HS-27A (cell line): ENCODE measurements at places on chromosomes 1 and 21.

DNA sequence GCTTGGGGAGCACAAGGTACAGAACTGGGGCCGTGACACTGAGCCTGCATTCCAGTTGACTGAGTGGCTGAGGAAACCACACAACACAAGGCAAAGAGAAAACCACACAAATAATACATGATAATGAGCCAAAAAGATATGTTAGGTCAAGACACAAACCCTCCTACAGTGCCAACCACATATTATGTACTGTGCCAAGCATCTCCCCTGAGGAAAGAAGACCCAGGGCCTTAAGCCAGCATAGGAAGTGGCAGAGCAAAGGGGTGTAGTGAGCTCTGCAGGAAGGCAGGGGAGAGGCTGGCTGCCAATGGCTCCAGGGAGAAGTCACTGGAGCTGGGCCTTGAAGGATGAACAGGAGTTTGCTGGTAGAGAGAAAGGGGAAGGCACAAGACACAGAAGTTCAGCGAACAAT is 28.2 kb downstream of the CTNNBIP1 start:
- DNase-seq, result peak; percentile 83

DNA sequence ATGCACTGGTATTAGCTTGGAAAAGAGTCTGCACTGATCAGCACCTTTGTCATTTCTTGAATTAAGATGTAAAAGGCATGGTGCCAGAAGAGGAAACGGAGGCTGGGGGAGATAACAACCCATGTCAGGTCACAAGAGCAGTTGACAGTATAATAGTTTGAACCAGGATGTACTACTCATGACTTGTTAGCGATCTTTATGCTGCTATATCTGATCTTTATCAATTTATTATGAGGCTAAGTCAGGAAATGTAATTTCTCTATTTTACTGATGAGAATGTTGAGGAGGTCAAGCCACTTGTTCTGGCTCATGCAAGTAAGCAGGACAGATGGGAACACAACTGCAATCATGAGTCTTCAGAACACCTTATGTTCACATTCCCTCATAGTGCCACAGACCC is 41.4 kb downstream of the RGS5 start:
- no peak for DNase-seq

- no peak for DNase-seq
Measured at GRCh38 chr1:49240709-49241221, 464.1 kb upstream of the BEND5 start.

- no peak for DNase-seq
Measured at GRCh38 chr1:248748211-248748610, 7.3 kb downstream of the LYPD8 start.

- no peak for DNase-seq
Measured at GRCh38 chr1:93502571-93502970, 54.7 kb downstream of the FNBP1L start.
